ENCODE measurements at places on chromosomes 5 and 9.

- no peak for DNase-seq
Measured at GRCh38 chr5:3595006-3595961, at the start of gene IRX1. Gene IRX1 (plus strand): TSS chr5:3595832. CDS start chr5:3596106, 274 bp downstream.

DNA sequence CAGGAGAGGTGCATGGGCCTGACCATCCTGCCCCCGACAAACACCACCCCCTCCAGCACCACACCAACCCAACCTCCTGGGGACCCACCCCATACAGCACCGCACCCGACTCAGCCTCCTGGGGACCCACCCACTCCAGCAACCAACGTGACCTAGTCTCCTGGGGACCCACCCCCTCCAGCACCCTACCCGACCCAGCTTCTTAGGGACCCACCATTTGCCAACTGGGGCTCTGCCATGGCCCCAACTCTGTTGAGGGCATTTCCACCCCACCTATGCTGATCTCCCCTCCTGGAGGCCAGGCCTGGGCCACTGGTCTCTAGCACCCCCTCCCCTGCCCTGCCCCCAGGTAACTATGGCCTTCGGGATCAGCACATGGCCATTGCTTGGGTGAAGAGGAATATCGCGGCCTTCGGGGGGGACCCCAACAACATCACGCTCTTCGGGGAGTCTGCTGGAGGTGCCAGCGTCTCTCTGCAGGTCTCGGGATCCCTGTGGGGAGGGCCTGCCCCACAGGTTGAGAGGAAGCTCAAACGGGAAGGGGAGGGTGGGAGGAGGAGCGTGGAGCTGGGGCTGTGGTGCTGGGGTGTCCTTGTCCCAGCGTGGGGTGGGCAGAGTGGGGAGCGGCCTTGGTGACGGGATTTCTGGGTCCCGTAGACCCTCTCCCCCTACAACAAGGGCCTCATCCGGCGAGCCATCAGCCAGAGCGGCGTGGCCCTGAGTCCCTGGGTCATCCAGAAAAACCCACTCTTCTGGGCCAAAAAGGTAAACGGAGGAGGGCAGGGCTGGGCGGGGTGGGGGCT, 4.6 kb downstream of the CEL start:
- no peak for DNase-seq

DNA sequence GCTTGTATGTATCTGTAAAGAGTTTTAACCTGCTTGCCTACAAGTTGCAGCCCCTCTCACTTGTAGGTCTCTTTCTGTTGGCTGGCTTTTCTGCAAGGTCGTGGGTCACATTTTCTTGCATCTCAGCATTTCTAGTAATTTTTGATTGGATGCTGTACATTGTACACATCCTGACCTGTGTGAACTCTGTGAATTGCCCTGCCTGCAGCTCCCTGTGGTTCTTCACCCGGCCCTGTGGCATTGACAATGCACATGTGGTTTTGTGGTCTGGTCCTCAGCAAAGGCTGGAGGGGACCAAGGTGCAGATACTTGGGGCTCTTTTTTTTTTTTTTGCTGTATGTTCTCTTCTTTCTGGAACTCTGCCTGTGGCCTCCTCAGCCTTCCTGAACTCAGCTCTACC, 53.6 kb downstream of the WNK2 start:
- no peak for DNase-seq

GRCh38 chr9:84111726-84112125, 131.1 kb downstream of the RMI1 start:
- DNase-seq = no peak

- peak; percentile 37 for DNase-seq
Measured at GRCh38 chr5:139862313-139862712, 66.7 kb downstream of the PSD2 start.

DNA sequence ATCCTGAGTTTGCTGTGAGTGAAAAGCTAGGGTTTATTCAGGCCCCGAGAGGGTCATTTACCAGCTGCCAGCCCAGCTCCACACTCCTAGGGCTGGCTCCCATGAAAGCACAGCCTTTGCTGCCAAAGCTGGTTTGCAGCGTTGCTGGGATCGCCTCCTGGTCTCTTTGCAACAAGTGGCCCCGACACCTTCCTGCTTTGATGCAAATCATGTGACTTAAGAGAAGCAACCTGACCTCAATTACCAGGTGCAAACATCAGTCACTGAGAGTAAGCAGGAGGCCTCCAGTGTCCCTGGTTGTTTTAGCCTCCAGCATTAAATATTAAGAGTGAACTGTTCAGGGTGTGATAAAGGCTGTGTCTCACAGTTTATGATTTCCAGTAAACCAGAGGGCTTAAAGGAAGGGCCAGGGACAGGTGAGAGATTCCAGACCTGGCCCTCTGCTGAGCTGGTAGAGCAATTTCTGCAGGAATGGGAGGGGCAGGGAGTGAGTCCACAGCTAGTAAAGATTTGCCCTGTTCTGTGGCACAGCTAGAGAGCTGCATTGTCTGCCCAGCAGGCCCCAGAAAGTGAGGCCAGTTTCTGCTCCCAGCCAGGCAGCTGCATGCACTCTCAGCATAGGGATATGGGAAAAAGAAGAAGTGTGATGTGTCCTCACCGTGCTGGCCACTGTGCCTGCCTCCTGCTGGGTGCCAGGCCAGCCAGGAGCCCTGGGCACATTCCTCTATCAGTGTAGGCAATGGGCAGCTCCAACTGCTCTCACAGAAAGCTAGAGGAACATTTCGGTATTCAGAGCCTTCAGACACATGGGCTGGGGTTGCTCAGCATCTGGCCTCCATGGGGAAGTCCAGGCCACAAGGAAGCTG, 58.0 kb downstream of the SLC22A5 start:
- DNase-seq = no peak

GRCh38 chr9:129489838-129490582, 130.9 kb downstream of the C9orf50 start:
- no peak for DNase-seq

DNA sequence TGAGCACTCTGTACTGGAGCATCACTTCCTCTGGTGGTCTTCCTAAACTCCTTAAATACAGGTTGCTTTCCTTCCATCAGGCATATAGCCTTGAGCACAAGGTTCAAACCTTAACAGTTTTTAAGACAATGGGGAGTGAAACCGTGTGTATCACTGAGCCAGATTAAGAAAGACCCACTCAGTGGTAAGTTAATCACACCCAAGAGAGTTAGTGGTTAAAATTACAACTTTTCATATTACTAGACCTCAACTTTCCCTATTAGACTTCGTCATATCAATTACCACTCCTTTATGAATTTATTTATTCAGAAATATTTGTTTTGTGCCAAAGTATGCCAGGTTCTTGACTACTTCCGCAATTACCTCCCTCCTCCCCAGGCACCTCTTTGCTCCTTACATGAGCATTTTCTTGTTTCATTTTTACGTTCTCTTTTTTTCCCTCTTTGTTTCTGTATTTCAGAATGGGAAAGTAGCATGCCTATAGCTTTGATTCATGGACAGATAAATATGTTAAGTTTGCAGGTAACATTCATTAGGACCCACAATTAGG, 351.0 kb downstream of the KIAA0825 start:
- DNase-seq = no peak

DNA sequence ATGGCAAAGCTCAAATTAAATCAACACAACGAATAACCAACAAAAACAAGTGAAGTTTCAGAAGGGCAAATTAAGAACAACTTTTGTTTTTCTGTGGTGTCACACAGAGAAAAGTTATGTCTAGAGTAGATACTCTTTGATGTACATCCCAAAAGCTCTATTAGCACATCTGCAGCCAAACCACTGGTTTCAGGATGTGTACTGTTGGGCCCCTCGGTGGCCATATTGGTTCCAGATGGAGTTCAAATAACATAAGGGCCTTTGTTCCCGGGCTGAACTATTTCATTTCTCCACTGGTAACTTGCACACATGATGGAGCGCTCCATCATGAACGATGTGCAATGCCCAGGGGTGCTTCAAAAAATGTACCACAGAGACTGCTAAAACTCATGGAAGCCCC, 126.1 kb downstream of the SEMA5A start:
- no peak for DNase-seq

DNA sequence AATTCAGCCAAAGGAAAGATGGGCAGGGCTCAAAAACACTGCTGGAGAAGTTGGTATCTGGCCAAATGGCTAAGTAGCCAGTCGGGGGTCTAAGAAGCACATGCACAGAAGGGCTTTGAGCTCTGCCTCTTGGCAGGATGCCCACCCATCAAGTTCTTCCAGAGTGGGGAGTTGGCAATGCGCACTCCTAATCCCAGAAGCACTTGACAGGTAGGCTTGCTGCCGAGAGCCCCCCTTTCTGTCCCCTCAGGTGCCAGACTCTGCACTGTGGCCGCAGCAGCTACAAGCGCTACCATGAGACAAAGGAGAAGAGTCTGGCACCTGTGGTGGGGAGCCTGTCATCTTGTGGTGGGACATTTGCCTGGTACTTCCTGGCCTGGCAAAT, 252.9 kb upstream of the SLC24A2 start:
- no peak for DNase-seq

DNA sequence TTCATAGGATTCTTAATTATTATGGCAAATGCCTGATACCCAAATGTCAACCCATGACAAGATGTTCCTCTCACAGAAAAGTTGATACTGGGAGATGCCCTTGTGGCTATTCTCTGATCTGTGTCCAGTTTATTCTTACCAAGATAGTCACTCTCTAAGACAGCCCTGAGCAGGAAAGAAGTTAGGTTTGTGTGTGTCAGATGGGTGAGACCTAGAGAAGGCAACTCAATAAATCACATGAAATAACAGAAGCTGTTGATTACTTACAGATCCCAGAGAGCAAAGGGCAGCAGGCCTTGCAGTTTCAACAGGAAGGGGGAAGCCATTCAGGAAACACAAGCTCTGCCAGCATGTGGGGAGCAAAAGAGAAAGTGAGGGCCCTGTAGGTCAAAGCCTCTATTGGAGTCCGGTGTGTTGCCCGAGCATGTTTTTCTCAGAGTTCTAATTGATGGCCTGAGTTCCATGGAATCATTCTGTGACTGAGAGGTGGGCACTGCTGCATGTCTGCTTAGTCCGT, 1193.7 kb upstream of the CDH18 start:
- DNase-seq = peak; percentile 83

DNA sequence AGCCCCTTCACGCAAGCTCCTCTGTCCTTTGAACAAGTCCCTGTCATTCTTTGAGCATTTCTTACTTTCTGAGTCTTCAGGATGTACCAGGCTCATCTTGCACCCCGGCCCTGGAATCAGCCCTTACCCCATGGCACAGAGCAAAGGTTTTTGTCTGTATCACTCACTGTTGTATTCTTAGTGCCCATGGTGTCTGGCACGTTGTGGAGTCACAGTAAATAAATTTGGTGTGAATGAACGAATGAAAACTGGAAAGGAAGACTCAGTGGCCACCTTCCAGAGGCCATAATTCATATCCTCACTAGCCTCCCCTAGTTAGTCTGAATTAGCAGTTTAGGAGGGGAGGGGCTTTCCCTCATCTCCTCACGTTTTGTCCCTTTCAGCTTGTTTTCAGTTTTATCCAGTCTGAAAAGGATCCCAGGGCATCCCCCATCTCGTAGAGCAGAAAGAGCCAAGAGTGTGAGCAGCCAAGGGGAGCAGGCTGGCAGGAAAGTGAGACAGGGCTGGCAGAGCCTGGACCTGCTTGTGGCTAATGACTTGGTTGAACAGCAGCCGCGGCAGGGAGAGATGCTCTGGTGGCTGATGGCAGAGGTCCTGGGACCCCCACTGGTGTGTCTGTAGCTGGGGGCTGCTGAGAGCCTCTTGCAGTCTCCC, 42.7 kb downstream of the ZNF618 start:
- DNase-seq = no peak

DNA sequence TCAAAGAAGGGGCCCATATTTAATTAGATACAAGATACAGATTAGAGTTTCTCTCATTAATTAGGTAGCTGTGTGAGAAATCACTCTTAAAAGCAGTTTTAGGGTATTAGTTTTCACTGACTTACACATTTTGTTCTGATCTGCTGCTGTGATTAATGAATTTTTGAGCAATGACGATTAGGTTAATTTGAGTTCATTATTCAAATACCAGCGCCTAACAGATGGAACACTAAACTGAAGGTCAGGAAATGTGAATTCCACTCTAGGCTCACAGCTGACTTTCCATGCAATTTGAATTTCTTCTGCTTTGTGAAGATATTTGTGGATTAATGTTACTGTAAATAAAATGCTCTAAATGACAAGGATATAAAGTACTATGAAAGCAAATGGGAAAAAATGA, 380.6 kb downstream of the ADGRV1 start:
- peak; percentile 54 for DNase-seq

- no peak for DNase-seq
Measured at GRCh38 chr9:5850724-5851122, 17.8 kb upstream of the ERMP1 start.

DNA sequence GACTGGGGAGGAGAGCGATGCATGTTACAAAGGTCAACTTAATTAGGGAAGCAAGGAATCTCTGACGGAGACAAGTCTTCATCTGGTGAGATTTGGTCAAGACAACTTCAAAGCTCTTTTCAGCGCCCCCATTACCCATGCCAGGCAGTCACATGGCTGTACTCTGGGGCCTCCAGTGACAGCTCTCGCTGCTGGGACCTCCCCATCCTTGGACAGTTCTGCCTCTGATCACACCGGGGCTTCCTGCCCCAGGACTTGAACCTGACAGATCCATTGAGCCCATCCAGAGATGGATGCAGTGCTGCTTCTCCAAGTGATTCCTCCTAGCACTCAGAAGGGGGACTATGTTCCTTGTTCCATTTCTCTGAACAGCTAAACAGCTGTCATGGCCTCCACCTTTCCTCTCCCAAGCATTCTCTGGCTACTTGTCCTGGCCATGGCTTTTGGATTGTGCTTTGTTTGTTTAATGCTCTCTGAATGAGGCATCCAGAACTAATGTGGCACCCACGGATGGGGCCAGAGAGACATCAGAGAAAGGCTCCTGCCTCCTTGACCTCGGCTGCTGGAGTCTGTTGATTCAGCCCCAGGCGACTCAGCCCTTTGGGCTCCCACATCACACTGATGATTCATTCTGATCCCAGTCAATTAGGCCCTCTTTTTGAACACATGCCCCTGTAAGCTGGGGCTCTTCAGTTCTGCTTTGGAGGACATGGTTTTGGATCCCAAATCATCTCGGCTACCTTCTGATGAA, 122.1 kb upstream of the ADAMTS16 start:
- no peak for DNase-seq

DNA sequence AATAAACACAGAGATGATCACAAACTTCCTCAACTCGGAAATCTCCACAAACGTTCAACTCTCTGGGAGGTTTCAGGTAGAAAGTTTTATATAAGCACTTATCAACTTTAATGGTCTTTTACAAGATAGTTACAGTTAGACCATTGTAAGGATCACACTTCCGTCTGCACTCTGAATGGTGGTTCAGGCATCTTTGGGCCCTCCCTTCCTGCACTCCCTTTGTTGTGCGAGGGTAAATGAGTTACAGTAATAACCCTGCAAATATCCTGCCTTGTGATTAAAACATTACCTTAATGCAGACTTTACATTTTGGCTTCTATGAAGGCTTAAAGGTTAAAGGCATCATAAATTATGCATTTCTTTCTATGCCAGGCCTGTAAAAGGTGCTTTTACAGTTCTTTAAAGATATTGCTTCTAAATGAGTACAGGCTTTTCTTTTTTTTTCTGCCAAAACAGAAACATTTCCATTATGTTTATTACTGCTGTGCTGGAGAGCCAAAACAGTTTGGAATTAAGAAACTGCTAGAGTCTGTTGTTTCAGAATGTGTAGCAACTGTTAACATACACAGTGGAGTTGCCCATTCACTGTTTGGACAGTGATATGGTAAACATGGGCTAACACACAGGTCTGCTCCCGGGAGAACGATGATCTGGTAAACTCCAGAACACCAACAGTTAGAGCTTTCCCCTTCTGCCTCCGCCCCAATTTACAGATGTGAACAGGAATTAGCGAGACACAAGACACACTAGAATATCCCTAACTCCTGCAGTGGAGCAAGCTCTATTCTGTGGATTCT, 1.1 kb downstream of the PRUNE2 start:
- no peak for DNase-seq
